ENCODE measurements at places on chromosomes 1 and 21.

DNA sequence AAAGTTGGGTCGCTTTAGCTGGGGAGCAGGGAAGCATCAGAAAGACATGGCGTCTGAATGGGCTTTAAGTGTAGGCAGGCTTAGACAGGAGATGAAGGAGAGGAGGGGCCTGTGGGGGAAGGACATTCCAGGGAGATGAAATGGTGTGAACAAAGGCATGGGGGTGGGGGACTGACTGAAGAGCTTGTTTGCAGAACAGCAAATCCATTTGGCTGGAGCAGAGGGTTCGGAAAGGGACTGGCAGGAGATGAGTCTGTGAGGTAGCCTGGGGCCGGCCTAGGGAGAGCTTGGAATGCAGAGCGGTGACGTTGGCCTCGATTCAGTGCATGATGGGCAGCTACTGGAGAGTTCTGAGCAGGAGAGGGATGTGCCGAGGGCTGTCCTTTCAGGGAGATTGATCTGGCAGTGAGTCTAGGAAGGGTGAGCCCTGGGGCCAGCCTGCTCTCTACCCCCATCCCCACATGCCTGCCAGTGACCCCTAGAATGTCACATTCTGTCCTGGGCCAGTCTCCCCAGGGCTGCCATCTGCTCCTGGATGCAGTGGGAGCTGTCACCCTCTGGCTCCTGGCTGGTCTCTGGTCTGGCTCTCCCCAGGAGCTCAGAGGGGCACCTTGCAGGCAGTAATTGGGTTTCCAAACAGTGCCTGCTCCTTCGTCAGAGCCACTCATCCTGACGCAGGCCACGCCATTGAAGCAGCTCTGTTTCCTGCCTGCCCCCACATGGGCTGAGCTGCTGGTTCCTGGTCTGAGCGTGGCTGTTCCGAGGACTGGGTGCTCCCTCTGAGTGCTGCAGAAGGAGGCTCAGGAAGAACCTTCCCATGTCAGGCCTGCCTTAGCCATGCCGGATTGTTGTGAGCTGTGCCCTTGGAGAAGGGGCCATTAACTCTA, 22.3 kb upstream of the TMEM222 start:
- no peak for DNase-seq

- DNase-seq, result no peak
Observed at GRCh38 chr1:220556641-220557040, 28.7 kb downstream of the MARK1 start.

- no peak for DNase-seq
Observed at GRCh38 chr21:43886565-43886964, 21.5 kb downstream of the AGPAT3 start.

DNA sequence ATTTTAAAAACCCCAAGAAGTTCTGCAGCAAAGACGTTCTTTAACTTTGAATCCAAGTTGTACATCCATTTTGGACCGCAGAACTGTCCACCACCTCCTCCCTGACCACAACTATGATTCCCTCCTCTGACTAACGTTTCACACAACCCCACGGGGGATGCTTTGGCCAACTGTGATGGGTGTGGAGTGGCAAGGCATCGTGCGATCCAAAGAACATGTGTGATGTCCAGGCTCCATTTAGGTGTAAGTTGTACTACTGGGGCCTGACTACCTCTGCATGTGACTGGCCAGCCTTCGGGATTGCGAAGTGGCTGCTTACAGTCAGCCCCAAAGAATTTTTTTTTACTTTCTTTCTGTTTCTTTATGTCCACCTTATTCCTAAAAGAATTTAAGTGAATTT, 6.7 kb downstream of the KCNJ15 start:
- DNase-seq, result no peak

GRCh38 chr1:116224561-116224960, 113.4 kb downstream of the MAB21L3 start:
- no peak for DNase-seq

- DNase-seq, result peak; percentile 55
Observed at GRCh38 chr1:27357281-27358037, 9.3 kb downstream of the MAP3K6 start.

GRCh38 chr1:246269466-246269865, 237.6 kb downstream of the SMYD3 start:
- no peak for DNase-seq

GRCh38 chr21:29217818-29218291, 80.9 kb upstream of the BACH1 start:
- no peak for DNase-seq
